ENCODE measurements at places on chromosomes 7 and 10.
A peak's percentile ranks its signal among the peaks of the same experiment; 100 is the strongest.

- DNase-seq = no peak
Observed at GRCh38 chr7:107147464-107148393, 21.1 kb upstream of the HBP1 start.

DNA sequence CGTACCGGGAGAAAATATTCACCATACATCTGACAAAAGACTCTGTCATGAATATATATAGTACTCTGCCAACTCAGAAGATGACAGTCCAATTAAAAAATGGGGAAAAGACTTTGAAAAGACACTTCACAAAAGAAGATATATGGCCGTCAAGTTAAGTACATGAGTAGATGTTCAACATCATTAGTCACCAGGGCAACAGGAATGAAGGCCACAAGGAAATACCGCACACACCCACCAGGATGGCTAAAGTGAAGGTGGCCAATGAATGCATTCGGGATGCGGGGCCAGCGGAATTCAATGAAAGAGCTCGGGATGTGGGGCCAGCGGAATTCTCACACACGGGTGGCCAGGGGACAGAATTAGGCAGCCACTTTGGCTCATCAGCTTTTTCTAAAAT, 42.2 kb downstream of the MAD1L1 start:
- no peak for DNase-seq

GRCh38 chr10:71293446-71294084, 25.5 kb upstream of the SLC29A3 start:
- no peak for DNase-seq

DNA sequence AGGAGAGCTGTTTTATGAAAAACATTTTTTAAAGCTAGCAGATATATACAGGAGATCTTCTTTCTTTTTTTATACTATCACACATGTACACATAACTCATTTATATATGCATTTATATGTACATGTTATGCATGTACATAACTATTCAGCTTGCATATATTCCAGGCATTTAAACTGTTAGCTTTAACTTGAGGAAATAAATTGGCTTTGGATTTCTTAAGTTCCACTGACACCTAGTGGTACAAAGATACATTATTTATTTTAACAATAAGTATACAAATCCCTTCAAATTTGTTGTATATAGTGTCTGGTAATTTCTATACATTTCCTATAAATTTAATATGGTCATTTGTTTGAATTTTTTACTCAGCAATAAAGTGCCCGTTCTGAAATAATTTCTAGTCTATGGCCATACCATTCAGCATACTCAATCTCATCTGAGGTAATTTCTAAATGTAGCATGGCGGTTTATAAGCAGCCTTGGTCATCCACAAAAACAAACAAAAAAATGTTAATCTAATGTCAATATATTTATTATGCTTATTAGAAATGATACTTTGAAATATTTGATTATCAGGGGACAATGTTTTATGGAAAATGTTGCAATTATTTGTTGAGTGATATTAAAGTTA, 11.6 kb downstream of the ZDHHC6 start:
- DNase-seq = no peak

DNA sequence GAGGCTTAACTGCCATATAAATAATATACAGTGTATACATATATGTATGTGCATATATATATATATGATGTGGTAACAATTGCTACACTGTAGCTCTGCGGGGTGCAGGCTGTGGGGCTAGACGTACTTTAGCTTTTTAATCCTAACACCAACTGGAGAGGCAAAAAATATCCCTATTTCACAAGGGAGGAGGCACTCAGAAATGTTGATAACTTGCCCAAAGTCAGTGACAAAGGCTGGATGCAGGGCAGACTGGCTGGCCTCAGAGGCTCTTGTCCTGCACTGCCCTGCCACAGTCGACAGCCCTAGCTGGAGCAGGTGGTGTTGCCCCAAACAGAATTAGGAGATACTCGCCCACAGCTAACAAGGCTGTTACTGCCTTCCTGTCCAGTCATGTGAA, 1.5 kb upstream of the RELN start:
- DNase-seq = no peak

DNA sequence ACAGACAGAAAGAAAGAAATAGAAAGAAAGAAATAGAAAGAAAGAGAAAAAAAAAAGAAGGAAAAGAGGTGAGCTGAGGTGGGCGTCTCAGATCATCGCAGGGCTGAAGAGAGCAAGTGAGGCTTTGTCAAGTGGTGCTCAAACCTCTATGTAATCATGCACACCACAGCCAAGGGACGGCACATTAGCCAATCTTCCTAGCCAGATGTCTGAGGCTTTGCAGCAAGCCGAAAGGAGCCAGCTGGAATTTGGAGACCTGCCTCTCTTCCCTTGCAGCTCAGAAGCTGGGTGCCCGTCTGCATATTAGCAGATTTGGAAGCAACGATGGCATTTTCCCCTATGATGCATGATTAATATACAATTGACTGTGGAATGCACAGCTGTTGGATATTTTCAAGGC, 52.5 kb downstream of the ADRA2A start:
- no peak for DNase-seq

DNA sequence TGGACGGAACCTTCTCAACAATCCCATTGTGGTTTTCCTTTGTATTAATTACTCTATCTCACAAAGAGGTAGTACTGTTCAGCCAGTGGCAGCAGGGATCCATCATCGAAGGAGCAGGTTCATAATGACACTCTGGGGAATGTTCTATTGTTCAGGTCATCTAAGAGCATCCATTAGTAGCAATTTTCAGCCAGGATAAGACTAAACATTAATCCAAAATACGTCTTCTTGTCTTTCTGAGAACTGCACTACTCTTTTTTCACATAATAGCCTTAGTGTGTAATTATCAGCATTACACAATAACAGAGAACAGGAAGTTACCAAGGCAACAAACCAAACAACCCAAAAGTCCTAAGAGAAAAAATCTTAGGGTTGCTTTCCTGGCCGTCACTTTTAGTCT, 259.5 kb upstream of the VWC2 start:
- DNase-seq = no peak

GRCh38 chr10:125672884-125673283, 10.1 kb downstream of the TEX36 start:
- DNase-seq = no peak

DNA sequence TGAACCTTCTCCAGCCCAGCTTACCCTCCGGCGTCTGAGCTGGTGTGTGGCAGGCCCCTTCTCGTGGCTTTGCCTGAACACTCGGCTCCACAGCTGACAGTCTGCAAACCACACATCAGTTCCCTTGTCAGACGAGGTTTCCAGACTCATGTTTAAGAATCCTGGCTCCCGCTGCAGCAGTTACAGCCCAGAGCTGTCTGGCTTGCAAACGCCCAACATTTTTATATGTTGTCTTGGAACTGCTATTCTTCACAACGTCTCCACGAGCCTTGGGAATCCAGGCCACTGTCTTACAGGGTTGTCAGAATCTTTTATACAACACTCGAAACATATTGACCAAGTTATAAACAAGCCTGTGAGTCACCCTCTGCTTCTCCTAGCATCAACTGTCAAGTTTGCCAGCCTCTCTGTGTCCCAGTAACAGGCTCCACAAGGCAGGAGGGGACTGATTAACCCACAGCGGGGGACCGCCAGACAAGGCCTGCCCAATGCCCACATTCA, 68.1 kb downstream of the TNS3 start:
- peak; percentile 94 for DNase-seq

- DNase-seq = no peak
Observed at GRCh38 chr7:131633342-131633843, 77.0 kb upstream of the PODXL start.

DNA sequence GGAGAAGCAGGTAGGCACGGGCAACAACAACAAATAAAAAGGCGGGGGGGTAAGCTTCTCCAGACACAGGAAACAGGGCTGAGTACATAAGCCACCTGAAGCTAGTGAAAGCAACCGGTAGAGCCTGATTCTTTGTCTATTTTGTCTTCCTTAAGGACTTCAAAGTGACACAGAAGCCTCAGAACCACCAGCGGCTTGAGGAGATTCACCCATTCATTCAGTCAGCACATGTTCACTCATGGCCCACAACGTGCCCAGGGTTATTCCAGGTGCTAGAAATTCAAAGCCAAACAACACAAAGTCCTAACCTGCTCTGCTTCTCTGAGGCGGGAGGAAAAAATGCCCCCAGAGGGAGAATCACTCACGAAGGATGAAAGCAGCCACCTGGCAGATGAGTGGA, 69.3 kb upstream of the C7orf33 start:
- DNase-seq = no peak

- DNase-seq = no peak
Observed at GRCh38 chr10:60797200-60797599, 18.9 kb downstream of the CDK1 start.

- DNase-seq = no peak
Observed at GRCh38 chr7:102721-103120, 89.7 kb upstream of the FAM20C start.

GRCh38 chr7:89232-90019, 102.9 kb upstream of the FAM20C start:
- no peak for DNase-seq

- DNase-seq = no peak
Observed at GRCh38 chr7:47764746-47765145, 182.8 kb upstream of the TNS3 start.

- DNase-seq = no peak
Observed at GRCh38 chr10:74342991-74343390, 192.0 kb downstream of the ADK start.

GRCh38 chr10:116712519-116712918, 29.8 kb downstream of the HSPA12A start:
- no peak for DNase-seq

GRCh38 chr10:100659361-100660098, 85.9 kb upstream of the PAX2 start:
- DNase-seq = no peak

All from AG04450 (cell line).